Stimulated activated CD8-positive, alpha-beta memory T cell treated with anti-CD3 and anti-CD28 coated beads, Interleukin-2, amount 100 ng/mL, for 1 hour (primary cell): ENCODE measurements at places on chromosomes 5 and 9.

- DNase-seq = no peak
Measured at GRCh38 chr5:157400741-157401495, 59.1 kb upstream of the NIPAL4 start.

DNA sequence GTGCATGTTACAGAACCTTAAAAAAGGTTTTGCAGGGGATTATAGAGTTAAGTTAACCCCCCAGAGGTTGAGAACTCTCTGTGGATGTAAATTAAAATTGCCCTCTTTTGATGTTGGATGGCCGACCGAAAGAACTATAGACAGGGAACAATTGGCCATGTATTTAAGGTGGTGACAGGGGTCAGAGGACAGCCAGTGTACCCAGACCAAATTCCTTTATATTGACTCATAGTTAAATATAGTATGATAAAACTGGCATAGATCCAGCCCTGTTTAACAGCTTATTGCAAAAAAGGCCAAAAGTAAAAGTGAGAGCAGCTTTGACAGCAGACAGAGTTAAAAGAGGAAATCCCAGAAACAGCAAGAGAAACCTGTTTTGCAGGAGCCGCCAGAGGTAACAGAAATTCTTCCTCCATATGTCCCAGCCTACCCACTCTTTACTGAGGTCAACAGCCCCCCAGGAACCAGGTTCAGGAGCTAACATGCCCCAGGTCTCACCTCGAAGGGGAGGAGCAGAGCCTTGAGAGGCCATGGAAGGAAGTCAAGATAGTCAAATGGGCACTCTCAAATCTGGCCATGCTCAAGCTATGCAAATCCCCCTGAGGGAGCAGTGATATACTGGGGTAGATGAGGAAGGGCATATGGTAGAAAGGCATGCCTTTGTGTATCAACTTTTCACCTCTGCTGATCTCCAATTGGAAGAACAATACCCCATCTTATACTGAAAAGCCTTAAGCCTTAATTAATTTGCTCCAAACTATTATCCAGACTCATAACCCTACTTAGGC is 156.4 kb upstream of the COX7C start:
- DNase-seq = no peak

DNA sequence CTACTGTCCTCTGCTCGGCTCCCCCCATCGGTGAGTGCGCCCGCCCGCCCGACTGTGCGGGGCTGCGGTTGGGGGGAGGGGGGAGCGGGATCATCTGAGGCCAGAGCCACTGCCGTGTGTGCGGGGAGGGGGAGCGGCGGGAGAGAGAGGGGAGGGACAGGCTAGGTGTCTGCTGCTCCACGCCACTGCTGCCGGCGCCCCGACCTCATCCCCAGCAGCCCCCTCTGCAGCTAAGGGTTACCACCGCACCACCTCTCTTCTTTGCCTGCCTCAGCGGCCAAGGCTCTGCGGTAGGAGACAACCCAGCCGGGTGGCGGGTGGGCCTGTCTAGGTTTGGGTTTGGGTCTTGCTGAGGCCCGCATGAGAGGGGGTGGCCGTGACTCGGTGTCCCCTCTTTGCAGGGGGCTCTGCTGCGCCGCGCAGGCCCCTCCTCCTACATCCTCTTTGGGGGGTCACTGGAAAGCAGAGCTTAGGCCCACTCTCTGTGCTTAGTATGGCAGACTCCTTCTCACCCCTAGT is 670 bp upstream of the PURA start:
- no peak for DNase-seq

- DNase-seq = no peak
Measured at GRCh38 chr9:128732576-128732975, 8.6 kb upstream of the ZDHHC12 start.

DNA sequence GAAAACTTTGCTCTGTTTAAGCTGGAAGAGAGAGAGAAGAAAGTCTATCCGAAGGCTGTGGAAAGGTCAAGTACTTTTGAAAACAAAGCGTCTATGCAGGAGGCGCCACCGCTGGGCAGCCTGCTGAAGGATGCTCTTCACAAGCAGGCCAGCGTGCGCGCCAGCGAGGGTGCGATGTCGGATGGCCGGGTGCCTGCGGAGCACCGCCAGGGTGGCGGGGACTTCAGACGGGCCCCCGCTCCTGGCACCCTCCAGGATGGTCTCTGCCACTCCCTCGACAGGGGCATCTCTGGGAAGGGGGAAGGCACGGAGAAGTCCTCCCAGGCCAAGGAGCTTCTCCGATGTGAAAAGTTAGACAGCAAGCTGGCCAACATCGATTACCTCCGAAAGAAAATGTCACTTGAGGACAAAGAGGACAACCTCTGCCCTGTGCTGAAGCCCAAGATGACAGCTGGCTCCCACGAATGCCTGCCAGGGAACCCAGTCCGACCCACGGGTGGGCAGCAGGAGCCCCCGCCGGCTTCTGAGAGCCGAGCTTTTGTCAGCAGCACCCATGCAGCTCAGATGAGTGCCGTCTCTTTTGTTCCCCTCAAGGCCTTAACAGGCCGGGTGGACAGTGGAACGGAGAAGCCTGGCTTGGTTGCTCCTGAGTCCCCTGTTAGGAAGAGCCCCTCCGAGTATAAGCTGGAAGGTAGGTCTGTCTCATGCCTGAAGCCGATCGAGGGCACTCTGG is 32.6 kb downstream of the CD180 start:
- DNase-seq = no peak

DNA sequence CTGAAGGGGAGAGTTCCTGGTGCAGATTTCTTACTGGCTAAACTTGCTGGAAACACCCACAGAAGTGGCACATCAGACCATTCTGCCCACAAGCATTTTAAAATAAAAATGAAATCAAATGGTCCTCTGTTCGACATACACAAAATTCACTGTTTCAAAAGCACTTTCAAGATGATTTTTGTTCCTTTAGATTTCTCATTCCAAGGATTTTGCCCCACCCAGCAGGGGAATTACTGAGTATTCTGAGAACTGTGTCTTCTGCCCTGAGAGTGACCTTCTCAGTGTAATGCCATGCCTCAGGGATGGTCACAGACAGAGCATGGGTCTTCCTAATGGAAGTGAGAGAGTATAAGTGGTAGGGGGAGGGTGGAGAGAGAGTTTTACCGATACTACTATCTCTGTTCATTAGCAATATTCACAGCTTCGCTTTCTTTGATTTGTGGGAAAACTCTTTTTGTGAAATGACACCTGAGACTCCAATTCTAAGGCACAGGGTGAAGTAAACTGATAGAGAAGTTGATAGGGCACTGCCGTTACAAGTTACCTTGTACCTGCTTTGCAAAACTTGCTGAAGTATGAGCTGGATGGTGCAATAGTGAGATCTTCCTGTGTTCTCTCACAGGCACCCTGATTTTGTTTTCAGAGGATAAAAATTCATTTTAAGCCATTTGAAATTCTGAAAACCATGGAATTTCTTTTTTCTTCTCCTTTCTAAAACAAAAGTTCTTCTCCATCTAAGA is 95.8 kb upstream of the CD180 start:
- no peak for DNase-seq

GRCh38 chr5:168430296-168430695 is 56.0 kb upstream of the RARS1 start:
- DNase-seq = no peak

DNA sequence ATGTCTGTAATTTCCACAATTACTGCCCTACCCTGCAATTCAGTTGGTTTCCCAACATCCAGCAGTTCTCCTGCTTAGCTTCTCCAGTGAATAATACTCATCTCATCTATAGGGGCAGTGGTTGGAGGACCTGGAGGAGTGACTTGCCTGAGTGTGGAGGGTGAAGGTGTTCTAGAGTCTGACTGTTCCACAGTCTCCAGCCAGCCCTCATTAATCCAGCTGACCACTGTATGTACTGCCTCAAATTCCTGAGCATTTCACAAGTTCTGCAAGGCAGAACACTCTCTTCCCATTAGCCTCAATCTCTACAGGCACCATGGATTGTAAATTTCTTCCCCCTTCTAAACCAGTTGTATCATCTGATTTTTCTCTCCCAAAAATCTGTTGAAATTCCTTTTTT is 147.4 kb upstream of the NFIL3 start:
- DNase-seq = no peak

DNA sequence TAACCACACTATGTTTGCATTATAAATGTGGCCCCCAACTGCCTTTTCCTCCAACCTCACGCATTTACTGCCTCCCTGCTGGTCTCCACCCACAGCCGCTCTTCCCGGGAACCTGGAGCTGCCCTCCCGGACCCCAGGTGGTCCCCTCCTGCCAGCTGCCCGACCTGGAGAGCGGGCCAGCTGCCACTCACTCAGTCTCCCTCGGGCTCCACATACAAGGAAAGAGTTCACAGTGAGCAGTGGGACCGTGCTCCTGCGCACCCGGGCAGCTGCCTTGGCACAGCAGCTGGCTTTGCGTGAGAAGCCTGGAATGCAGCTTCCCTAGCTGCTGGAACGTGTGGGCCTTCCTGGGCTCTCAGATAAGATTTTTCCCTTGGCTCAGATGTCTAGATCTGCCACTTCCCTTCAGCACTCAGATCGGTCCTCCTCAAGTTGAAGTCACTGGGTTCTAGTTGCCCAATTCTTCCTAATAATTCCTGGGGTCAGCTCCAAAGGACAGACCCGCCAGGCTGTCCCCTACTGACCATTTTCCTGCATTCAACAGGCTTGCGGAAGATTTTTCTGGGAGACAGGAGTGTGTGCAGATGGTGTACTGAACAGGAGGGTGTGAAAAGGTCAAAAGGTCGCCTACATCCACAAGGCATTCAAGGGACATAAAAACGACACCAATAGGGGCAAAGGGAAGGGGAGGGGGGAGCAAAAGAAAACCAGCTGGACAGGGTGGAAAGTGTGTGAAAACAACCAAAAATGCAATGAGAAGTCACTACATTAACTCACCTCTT is 69.1 kb downstream of the MYO10 start:
- no peak for DNase-seq

- no peak for DNase-seq
Measured at GRCh38 chr5:939368-939767, 46.7 kb downstream of the TRIP13 start.
